Stimulated activated CD8-positive, alpha-beta memory T cell treated with anti-CD3 and anti-CD28 coated beads, Interleukin-12 subunit alpha, Interleukin-12 subunit beta, amount 100 ng/mL, for 1 hour (primary cell): ENCODE measurements at places on chromosomes 5 and 9.

GRCh38 chr5:95615164-95615467, 4.8 kb upstream of the GPR150 start:
- DNase-seq = no peak

GRCh38 chr5:539469-540070, 15.3 kb upstream of the SLC9A3 start:
- no peak for DNase-seq

- DNase-seq = no peak
Measured at GRCh38 chr9:123911024-123911423, 18.9 kb downstream of the DENND1A start.

- no peak for DNase-seq
Measured at GRCh38 chr5:173205916-173206315, 29.1 kb downstream of the NKX2-5 start.

GRCh38 chr9:21591221-21592062, 109.3 kb upstream of the IFNE start:
- peak; percentile 9 for DNase-seq

DNA sequence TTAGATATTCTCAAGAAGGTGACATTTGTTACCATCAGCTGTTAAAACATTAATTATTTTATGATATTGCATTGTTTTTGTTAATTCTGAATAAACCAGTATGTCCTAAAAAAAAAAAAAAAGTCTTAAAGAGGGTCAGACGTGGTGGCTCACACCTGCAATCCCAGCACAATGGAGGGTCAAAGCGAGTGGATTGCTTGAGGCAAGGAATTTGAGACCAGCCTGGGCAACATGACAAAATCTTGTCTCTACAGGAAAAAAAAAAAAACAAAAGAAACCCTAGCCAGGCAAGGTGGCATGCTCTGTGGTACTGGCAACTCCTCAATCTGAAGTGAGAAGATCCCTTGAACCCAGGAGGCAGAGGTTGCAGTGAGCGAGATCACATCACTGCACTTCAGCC, 46.8 kb downstream of the CYLC2 start:
- DNase-seq = no peak

- DNase-seq = peak; percentile 20
Measured at GRCh38 chr5:151315998-151316597, 12.5 kb upstream of the SLC36A3 start.

GRCh38 chr5:72228960-72229359, 91.1 kb downstream of the MRPS27 start:
- no peak for DNase-seq

DNA sequence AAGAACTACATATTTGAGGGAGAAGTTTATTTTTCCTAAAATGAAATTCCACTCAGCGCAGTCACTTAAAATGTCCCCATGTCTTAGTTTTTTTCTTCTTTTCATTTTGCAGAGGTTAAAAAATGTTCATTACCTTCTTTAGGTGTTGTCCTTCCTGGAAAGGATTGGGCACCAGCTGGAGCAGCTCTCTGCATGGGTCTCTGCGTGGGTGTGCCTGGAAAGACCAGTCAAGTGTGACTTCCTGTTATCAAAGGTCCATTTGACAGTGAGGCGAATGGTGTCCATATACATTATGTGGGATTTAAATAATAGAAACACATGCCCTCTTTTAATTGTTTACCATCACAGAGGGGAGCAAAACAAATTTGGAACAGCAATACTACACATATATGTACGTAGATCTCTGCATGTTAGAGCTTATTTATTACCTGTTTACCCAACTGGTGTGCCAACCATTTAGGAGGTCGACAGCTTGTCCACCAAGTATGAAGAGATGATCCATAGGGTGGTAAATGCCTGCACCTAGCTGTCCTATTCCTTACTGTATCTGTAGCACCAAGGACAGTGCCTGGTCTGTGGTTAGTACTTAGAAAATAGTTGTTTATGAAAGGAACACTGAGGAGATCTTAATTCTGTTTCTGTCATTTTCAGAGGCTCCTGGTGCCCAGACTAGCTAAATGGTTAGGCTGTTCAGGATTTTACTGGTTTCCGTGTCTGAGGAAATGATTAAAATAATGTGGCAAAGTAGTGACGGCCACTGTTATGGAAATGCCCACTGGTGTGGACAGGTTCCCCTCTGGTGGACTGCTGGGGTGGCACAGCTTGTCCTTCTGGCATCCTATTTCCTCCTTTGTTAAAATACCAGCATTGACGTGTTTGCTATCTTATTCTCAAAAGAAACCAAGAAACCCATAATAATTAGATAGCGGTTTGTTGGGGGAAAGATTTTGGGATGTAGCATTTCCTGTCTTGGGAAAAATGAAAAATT, 200.4 kb downstream of the MAST4 start:
- no peak for DNase-seq

GRCh38 chr5:107320846-107321245, 349.9 kb downstream of the EFNA5 start:
- DNase-seq = no peak

GRCh38 chr5:168765551-168766425, 186.6 kb upstream of the PANK3 start:
- no peak for DNase-seq
